ENCODE measurements at places on chromosomes 7 and 10.

DNA sequence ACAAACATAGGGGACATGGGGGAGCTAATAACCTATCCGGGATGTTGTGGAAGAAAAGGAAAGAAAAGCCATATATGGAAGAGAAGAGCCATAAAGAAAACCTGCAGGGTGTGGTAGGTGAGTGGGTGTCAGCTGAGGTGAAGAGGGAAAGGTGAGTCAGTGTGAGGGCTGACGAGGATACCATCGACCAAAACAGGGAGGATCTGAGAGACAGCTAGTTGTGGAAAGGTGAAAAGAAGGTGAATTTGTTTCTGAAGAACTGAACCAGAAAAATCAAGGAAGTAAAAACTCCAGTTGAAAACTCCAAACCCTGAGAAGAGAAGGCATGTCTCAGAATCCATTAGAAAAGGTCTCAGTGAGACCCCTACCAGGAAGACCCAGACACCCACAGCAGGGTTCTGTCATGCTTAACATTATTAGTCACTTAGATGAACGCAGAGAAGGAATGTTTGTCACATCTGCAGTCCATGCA, 4.1 kb downstream of the BLNK start:
- no peak for DNase-seq

DNA sequence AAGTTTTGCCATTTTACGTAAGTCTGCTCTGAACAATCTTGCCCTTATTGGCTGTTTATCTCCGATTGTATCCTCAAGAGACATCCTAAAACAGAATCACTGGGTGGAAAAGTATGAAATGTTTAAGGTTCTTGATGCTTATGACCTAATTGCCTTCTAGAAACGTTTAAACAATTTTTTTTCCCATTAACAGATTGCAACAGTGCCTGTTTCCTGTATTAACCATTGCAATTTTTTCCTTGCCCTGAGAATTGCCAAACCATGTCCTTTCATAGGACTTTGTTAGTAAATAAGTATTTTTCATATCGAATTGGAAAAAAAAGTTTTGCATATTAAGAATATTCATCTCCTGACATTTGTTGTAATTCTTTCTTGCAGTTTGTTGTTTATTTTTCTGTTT, 639.8 kb downstream of the INHBA start:
- no peak for DNase-seq

DNA sequence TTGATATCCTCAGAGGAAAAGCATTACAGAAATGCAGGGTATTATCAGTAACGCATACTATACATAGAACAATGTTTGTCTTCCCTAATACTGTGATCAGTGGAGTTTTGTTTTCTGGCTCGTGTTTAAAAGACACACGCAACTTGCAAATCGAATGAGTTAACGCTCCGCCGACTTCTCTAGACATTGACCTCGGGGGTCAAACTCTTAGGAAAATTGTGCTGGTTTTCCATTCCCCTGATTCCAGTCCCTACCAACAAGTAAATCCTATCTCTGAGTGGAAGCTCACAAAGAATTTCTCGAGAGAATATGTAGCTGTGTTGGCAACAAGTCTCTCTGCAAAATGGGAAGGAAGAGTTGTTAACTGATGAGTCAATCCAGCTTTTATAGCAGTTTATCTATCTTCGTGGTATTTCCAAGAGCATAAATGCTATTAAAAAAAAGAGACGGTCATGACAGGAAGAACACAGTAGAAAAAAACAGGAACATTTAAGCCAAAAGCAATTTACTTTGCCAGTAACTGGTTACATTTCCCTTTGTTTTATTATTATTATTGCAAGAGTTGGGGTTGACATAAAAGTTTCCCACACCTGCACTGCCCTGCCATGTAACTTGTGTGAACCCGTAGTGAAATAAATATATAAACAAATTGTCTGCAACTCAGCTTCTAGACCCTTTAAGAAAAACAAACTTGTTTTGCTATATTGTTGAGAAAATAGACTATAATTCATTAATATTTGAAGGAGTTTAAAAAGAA, 144.4 kb downstream of the ARID5B start:
- no peak for DNase-seq

DNA sequence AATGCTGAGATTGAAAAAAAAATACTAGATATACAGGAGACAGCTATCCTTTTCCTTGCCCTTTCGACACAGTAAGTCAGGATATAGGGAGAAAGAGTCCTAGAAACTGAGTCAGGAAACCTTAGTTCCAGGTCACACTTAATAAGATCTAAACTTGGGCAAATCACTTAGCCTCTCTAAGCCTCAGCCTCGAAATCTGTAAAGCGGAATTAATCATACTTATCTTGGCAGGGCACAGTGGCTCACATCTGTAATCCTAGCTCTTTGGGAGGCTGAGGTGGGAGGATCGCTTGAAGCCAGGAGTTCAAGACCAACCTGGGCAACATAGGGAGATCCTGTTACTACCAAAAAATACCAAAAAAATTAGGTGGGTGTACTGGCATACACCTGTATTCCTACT, 4.6 kb downstream of the GARIN1A start:
- DNase-seq, result no peak

- no peak for DNase-seq
These were observed 256.2 kb downstream of the ELFN1 start for GRCh38 chr7:1925973-1926907.

- DNase-seq, result no peak
These were observed 27.1 kb upstream of the NKX6-2 start for GRCh38 chr10:132813001-132813401.

DNA sequence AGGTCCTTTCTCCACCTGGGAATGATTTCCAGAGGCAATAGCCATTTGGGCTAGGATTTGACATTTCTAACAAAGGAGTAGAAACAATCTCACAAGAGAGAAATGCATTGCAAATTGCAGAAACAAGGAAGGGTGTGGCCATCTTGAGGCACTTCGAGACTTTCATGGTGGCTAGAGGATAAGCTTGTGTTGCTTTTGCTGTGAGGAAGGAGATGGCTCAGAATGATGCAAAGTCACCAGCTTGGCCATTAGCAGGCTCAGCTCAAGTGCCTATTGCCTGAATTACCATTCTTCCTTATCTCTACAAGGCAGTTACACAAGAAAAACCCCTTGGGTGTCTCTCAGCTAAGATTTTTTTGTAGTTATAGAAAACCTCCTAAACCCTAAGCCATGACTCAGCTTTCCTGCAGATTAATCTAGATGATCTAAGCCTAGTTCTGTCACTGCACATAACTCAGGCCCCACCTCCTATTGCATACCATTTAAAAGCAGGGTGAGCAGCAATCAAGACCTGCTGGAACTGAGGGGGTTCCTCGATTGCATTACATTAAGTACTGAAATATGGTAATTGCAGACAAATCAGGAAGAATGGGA, 683.1 kb downstream of the NRG3 start:
- DNase-seq, result peak; percentile 21

DNA sequence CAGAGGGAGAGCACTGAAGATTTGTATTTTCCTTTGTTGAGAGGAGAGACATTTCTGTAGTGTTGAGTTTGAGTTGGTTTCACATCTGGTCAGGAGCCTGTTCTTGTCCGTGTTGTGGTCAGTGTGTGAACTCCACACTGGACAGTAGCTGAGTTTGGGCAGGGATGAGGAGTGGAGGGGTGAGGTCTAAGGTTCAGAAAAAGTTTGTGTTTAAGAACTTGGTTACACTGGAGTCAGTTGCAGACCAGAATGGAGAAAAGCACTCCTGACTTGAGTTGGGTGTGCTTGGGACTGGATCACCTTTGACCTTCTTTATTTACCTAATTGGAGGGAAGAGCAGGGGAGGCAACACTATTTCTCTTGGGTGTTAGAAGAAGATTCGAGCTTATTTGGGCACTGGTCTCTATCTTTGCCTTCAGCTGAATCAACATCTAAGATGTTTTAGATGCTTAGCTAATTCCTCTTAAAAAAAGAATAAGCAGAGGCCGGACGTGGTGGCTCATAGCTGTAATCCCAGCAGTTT, 8.9 kb downstream of the LRMDA start:
- DNase-seq, result no peak

GRCh38 chr10:50325449-50326171, 74.3 kb upstream of the ASAH2 start:
- DNase-seq, result no peak

GRCh38 chr10:120945801-120946302, 94.7 kb downstream of the WDR11 start:
- no peak for DNase-seq

DNA sequence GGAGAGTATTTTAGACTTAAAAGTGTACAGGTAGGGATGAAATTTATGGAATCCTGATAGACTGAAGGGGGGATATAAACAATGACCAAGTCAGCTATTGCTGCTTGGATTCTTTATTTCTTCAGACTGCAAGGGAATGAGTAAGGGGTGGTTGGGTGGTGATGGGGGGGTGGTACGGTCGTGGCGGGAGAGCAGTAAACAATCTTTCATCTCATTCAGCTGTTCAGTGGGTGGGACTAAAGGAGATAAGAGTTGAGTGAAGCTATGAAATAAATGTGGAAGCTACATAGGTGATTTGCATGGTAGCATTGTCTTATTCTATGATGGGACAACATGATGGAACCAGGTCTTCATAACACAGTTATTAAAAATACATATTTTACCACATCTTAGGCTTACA, 1.8 kb downstream of the SEPTIN7 start:
- DNase-seq, result no peak

- DNase-seq, result no peak
These were observed 490.8 kb downstream of the IPMK start for GRCh38 chr10:57776688-57777432.

GRCh38 chr7:150368884-150369747, 494 bp downstream of the REPIN1 start:
- DNase-seq, result peak; percentile 31

DNA sequence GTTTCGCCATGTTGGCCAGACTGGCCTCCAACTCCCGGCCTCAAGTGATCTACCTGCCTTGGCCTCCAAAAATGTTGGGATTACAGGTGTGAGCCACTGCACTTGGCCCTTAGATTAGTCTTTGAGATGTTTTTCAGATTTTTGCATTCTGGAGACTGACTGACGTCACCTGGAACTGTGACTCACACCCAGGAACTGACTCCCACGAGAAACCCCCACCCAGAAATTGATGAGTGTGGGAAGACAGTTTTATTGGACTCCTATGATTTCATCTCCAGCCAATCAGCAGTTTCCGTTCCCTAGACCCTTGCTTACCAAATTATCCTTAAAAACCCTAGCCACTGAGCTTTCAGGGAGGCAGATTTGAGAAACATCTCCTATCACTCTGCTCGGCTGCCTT, 867.3 kb downstream of the TYW1 start:
- no peak for DNase-seq

DNA sequence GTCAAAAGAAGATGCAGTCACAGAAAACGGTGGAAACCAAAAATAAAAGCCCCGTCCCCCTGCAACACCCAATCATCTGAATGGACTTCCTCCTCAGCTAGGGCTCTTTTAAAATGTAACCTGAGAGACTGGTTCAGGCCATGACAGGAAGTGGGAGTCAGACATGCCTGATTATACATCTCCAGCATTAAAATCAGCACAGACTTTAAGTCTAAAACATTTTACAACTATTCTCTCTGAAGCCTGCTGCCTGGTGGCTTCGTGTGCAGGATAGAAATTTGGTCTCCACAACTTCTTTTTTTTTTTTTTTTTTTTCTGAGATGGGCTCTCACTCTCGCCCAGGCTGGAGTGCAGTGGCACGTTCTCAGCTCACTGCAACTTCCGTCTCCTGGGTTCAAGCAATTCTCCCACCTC, 30.3 kb downstream of the HACD1 start:
- no peak for DNase-seq
